ENCODE measurements at places on chromosomes 12 and 14.
A peak's percentile ranks its signal among the peaks of the same experiment; 100 is the strongest.

- DNase-seq = no peak
Observed at GRCh38 chr12:96157427-96157826, 36.7 kb upstream of the ELK3 start.

- DNase-seq = peak; percentile 36
Observed at GRCh38 chr12:57726151-57726883, 12.2 kb downstream of the AGAP2 start.

DNA sequence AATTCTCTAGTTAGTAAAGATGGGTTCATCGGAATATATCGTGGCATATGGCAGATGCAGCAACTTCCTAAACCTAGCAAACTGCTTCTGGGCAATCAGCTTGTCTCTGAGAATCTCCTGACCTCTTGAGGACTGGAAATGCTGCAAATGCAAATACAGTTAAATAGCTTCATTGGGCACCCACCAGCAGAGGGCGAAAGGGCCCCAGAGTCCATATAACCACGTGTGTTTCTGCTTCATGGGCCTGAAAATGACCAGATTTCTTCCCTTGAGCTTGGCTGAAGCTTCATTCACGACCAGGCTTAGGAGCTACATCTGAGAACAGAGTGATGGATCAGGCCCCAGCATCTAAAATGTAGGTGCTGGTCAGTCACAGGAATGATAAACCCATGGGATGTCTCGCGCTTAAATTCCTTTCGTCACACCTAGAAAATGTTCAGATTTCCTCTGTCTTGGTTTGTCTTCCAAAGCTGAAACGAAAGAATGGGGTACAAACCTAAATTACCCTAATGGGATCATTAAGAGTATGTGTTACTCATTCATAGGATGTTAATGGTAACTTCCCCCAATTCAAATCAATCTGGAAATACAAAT is 1482.5 kb upstream of the TMEM132C start:
- DNase-seq = peak; percentile 36

GRCh38 chr14:23694085-23694948 is 58.2 kb downstream of the DHRS2 start:
- no peak for DNase-seq

DNA sequence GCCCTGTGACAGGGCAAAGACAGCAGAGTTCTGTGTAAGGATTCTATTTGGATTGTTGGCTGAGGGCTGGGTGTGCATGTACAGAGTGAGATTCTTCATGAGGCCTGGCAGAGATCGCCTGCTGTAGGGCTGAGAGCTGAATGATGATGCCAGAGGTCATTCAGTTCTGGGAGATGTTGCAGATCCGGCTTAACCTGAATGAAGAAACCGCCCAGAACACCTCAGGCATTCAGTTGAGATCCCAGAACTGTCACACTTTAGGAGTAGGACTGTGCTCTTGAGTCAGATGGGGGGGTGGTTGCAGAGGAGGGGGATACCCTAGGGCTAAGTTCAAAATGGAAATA is 5.8 kb upstream of the EVL start:
- DNase-seq = no peak

- no peak for DNase-seq
Observed at GRCh38 chr12:80186727-80187217, 87.4 kb downstream of the OTOGL start.

GRCh38 chr12:4984344-4984743 is 59.3 kb upstream of the KCNA5 start:
- no peak for DNase-seq

GRCh38 chr14:52338051-52338681 is 24.1 kb downstream of the PTGER2 start:
- no peak for DNase-seq

GRCh38 chr14:22901799-22902198 is 17.1 kb downstream of the RBM23 start:
- DNase-seq = no peak

GRCh38 chr12:19288603-19289244 is 150.6 kb upstream of the AEBP2 start:
- peak; percentile 36 for DNase-seq

GRCh38 chr14:65496178-65496993 is 83.9 kb downstream of the FUT8 start:
- no peak for DNase-seq

DNA sequence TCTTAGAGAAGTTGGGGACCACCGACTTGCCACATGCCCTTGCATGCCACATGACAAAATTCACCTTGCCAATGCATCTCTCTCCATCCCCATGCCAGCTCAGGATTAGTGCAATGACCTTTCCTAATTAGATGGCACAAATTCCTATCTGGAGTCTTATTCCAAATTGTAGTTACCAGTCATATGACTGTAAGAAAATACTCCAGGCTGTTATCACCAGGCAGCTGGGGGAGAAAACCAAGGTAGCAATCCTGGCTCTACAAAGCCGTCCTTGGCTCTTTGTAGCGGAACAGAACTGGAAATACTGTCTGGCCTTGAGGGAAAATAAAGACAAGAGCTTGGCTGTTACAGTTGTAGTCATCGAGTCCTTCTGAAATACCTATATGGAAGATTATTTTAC is 208.5 kb upstream of the DIO2 start:
- DNase-seq = no peak

DNA sequence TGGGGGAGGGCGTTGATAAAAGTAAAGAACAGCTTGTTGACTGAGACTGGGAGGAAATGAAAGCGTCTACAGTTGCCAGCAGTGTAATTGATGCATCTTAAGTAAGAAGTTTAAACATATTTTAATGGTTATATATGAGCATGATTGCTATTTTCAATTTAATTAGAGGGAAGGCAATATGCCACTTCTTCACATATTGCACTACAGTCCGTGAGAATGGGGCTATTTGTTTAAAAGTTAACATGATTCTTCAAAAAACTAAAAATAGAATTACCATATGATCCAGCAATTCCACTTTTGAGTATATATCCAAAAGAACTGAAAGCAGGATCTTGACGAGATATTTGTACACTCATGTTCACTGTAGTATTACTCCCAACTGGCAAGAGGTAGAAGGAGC is 38.3 kb upstream of the PPP2R5E start:
- DNase-seq = no peak

DNA sequence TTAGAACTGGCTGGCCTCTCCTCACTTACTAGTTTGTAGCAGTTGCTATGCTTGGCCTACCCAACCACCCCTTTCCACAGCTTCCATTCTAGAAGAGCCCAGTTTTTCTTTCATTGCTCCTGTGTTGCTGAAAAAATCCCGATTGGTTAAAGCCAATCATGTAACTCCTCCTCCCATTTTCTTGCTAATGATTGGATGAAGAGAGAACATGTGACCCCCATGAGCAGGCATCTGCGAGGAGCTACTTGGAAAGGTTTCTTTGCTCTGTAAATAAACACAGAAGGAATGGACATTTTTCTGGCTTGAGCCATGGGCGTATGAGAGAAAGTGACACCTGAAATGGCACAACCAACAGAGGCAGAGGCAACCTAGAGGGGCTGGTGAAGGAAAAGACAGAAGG is 773.8 kb upstream of the TBX3 start:
- no peak for DNase-seq

DNA sequence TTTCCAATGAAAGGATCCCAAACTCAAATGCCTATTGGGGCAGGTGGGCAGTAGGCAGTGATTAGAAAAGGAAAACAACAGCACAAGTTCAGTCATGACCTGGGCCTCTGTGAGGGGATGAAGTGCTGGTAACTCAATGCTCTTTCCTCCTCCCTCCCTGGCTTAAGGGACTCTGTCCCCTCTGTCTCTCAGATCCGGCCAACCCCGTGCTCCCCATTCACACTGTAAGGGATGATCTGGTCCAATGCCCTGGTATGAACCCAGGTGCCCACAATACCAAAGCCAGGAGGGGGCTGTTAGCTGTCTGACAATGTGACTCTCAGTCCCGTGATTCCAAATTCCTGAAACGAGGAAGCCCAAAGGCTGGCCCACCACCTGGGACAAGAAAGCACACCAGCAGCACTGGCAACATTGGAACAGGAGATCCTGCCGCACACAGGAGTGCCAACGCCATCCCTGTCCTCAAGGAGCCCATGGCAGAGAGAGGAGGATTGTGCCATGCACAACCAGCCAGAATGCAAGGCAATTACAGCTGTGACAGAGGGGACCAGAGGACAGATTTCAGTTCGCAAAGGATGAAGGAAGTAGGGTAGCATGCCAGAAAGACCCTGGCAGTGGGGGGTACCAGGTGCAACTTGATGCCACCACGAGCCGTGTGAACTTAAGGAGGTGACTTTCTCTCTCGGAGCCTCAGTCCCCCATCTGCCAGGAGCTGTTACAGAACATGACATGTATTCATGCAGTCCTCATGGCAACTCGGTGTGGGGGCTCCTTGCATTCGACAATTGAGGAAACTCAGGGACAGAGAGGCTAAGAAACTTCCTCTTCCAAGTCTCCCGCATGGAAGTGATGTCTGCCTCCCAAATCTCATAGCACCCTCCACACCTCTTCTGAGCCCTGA is 37.6 kb downstream of the SERPINA3 start:
- DNase-seq = no peak

DNA sequence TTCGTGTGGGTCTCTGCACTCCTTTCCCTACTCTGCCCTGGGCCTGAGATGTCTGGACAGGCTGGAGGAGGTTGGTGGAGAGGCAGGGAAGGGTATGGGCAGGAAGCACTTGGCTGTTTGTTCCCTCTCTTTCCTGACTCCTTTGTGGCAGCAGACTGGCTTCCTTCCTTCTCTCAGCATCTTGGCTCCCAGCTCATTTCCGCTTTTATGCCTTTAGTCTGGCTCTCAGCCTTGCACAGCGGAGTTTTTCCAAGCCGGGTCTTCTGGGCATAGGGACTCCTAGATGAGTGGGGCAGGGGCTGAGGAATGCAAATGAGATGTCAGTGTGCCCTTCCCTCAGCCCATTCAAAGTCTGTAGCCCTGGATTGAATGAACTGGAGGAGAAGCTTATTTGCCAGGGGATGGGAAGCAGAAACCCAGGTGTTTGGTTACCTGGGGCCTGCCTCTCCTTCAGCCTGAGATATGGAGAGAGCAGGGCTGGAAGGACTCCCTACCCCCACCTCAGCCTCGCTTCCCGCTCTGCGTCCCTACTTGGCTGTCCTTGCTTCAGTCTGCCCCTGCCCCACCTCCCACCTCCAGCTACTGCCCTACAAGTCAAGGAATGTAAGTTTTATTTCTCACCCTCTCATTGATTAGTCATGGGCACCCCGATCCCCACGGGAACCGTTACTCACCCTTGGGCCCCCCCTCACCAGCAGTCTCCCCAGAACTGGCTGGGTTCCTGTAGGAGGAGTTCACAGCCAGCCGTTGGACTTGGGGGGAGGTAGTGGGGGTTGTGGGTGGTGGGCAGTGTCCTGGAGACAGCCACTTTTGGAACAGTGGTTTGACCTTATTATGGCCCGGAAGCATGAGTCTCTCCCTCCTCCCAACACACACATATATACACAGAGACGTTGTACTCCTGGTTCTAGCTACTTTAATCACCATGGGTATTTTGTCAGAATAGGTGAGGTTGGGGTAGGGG is 9.3 kb upstream of the ITGA5 start:
- DNase-seq = no peak

DNA sequence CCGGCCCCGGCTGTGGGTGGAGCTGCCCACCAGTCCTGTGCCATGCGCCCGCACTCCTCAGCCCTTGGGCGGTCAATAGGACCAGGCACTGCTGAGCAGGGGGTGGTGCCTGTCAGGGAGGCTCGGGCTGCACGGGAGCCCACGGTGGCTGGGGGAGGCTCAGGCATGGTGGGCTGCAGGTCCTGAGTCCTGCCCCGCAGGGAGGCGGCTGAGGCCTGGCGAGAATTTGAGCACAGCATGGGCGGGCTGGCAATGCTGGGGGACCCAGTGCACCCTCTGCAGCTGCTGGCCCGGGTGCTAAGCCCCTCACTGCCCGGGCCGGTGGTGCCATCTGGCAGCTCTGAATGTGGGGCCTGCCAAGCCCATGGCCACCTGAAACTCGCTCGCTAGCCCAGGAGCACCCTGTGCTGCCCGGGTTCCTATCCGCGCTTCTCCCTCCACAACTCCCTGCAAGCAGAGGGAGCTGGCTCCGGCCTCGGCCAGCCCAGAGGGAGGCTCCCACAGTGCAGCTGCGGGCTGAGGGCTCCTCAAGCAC is 1371.1 kb downstream of the FSCB start:
- no peak for DNase-seq

GRCh38 chr14:101086926-101087325 is 183.4 kb upstream of the RTL1 start:
- DNase-seq = no peak

- DNase-seq = no peak
Observed at GRCh38 chr14:85175556-85175955, 354.4 kb upstream of the FLRT2 start.

- DNase-seq = no peak
Observed at GRCh38 chr12:132143336-132144071, 615 bp downstream of the DDX51 start.

Data from CD4-positive, alpha-beta T cell treated with Interleukin-1 beta for 1 hour (primary cell).